ENCODE measurements at places on chromosomes 13 and 19.

GRCh38 chr19:33187183-33187540 lies 7.0 kb upstream of the LRP3 start:
- DNase-seq = no peak

DNA sequence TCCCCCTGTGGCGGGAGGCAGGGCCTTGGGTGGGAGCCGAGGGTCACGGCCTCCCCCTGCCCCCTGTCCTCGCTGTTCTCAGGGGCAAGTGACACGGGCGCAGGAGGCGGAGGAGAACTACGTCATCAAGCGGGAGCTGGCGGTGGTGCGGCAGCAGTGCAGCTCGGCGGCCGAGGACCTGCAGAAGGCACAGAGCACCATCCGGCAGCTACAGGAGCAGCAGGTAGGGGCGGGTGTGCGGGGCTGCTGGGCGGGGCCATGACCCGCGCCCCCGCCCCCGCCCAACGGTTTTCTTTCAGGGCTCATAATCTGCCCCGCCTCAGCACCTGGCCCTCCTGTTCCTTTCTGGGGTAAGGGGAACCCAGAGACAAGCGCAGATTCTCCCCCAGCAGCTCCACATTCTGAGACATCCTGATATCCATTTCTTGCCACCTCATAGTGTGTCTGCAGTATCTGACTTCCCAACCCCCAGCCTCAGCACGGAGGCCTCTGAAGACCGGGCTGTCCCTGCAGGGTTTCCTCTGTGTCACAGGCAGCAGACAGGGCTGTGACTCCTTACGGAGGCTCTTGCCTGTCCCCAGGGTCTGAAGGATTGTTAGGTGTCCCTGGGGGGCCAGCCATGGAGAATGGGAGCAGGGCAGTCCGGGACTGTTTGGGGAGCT lies 15.9 kb downstream of the PRR36 start:
- no peak for DNase-seq

DNA sequence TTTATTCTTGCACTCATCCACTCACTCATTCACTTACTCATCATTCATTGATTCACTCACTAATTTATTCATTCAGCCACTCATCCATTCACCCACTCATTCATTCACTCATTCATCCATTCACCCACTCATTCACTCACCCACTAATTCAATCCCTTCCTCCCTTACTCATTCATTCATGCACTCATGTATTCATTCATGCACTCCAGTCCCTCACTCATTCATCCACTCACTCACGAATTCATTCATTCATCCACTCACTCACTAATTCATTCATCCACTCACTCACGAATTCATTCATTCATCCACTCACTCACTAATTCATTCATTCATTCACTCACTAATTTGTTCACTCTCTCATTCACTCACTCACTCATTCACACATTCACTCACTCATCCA lies 16.1 kb downstream of the ACTL9 start:
- no peak for DNase-seq

DNA sequence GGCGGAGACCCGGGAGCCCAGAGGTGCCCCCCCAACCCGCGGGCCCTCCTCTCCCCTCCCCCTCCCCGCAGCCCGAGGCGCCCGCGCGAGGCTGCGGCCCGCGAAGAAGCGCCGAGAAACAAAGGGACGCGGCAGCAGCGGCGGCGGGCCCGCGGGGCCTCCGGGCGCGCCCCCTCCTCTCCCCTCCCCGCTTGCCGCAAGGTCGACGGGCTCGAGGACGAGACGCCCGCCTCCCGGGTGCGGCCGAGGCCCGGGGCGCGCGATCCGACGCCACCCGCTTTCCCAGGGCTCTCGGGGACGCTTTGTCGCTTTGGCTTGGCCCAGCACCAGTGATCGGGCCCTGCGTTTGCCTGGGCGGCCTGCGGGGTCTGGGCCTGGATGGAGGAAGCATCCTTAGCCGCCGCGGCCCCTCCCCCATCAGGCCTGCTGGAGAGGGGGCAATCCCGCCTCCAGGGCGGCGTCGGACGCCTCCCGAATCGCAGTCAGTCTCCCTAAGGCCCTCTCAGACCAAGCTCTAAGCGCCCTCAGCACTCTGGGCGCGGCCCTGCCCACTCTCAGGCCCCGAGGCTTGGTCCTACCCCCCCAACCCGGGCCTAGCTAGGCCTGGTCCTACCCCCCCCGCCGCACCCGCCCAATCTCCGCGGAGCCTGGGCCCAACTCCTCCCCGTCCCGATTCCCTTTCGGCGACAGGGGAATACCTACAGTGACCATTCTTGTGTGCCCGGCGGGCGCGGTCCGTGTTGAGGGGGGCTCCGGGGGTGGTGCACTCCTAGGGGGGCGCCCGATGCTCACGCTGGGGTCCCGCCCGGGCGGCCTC lies 740 bp downstream of the ELAVL3 start:
- DNase-seq = no peak

GRCh38 chr19:56350416-56351045 lies 35.9 kb upstream of the ZSCAN5A start:
- DNase-seq = peak; percentile 10

DNA sequence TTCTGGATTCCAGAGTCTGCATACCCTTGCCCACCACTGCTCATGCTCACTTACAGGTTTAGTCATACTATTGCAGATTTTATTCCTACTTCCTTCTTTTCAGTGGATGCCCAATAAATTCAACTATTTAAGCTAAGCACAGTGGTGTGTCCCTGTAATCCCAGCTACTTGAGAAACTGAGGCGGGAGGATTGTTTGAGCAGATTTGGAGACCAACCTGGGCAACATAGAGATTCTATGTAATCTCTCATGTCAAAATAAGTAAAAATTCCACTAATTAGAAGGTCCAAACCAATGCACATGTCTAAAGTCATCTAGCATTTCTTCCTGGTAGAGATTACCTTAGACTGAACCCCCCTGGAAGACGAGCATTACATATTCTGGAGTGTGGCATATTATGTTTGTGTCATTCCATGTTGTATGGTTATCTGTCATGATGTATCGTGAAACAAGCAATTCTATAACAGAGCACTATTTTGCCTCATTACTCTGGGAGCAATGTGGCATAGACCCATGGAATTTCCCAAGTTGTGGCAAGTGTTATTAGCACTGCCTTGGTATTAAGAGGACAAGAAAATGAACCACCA lies 8.3 kb downstream of the HMGB1 start:
- DNase-seq = no peak

- DNase-seq = no peak
Observed at GRCh38 chr13:109400209-109400608, 386.2 kb downstream of the IRS2 start.

- no peak for DNase-seq
Observed at GRCh38 chr19:49849433-49850220, 1.3 kb upstream of the PTOV1 start.

DNA sequence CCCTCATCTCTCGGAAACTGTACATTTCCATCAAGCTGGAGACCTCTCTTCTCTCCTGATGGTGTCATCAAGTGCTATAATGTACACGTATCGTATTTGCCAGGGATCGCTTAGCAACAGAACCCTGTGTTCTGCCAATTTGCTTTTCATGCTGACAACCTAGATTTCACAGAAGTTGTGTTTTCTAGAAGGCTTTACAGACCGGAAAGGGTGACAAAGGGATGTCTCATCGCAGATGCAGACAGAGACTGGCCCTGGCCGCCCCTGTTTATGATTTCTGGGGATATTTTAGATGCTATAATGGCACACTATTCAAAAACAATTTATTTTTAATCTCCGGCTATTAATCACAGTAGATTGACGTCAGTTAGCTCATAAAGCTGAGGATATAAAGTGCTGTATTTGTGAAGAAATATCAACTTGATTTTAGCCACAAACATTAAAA lies 291.4 kb downstream of the IRS2 start:
- DNase-seq = no peak

- DNase-seq = no peak
Observed at GRCh38 chr13:29161676-29162075, 341.5 kb downstream of the MTUS2 start.

GRCh38 chr19:18605196-18605545 lies 1.4 kb downstream of the CRLF1 start:
- DNase-seq = no peak

GRCh38 chr19:2332341-2333026 lies 4.0 kb downstream of the SPPL2B start:
- peak; percentile 56 for DNase-seq

DNA sequence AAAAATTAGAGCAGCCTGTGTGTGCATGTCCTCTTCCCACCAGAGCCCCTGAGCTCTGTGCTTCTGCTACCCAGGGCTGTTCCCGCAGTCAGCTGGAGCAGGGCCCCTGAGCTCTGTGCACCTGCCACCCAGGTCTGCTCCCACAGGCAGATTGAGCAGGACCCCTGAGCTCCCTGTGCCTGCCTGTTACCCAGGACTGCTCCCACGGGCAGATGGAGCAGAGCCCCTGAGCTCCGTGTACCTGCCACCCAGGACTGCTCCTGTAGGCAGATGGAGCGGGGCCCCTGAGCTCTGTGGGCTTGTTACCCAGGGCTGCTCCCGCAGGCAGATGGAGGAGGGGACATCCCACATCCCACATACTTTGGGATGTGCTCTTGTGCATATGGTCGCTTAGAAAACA lies 186.8 kb upstream of the SOX1 start:
- DNase-seq = no peak

DNA sequence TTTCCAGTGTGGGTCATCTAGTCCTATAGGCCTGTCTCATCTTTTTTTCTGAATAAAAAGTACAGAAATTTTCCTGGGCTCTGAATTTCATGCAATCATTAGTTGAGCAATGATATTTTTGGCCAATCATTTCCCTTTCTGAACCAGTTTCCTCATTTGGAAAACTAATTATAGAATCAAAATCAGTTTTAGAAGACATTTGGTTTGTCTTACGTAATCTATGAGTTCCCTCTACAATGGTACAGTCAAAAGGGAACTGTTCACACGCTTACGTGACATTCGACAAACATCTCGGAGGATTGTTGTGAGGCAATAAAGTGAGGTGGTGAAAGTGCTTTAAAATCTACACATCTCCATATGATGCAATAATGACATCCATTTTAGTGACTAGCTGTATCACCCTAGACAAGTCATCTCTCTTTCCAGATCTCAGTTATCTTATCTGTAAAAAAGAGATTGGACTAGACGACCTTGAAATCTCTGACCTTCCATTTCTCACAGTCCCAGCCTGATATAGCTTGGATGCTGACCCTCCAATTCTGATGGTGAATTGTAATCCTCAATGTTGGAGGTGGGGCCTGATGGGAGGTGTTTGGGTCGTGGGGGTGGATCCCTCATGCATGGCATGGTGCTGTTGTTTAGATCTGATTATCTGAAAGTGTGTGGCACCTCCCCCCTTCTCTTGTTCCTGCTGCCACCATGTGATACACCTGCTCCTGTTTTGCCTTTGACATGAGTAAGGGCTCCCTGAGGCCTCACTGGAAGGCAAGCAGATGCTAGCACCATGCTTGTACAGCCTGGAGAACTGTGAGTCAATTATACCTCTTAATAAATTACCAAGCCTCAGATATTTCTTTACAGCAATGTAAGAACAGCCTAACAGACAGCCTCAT lies 26.7 kb downstream of the FLT1 start:
- DNase-seq = no peak

DNA sequence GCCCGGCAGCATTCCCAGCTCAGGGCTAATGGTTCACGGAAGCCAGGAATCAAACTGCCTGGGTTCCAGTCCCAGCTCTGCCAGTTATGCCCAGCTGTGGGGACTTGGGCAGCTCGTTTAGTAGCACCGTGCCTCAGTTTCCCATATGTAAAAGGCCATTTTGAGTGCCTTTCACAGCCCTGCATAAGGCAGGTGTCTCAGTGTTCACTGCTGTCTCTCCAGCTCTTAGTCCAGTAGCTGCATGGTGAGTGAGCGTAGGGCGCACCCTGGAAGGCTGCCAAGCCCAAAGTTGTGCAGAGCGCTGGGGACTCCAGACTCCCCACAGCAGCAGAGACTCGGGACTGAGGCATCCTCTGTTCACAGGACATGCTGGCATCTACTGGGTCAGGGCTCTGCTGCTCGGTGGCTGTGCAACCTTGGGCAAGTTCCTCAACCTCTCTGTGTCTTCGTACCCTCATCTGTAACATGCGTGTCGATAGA lies 5.5 kb downstream of the RPL28 start:
- no peak for DNase-seq

GRCh38 chr13:41917641-41918040 lies 43.3 kb downstream of the VWA8 start:
- no peak for DNase-seq

DNA sequence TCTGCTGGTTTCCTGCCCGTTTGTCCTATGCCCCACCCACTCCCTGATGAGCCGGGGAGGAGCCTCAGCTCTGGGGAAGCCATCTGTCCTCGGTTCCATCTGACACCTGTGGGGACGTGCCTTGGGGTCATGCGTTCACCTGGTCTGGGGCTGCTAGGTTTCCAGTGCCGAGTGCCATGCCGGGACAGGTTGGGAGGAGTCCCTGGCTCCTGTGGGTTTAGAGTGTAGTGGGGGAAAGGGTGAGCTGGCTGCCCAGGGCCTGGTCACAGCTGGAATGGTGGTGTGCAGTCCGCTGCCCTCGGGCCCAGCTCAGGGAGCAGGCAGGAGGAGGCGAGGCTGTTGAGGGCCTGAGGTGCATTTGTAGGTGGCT lies 2.5 kb downstream of the KDM4B start:
- peak; percentile 21 for DNase-seq

DNA sequence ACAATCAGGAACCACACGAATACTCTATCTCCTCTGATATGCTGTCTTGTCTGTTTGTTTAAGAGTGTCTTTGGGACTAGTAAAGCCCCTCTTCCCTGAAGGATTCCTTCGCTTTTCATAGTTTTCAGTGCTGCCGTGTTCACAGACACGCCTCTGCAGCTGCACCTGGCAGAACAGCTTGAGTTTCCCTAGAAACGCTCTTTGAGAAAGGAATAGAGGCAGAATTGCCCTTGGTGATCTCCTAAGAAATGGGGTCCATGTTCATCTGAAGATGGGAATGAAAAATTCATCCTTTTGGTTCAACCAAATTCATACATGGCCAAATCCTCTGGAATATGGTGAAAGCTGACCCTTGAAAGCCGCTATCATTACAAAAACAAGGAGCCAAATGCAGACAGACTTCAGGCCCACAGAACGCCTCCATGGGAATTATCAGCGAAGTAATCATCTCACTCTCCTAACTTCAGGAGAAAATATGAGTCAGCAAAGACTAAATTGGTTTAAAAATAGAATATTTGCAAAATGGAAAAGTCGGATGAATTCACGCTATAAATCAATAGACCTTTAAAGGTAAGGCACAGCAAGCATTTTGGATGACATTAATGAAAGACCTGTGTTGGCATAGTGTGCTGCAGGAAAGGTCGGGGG lies 5.5 kb downstream of the SACS start:
- no peak for DNase-seq

GRCh38 chr19:52533901-52534300 lies 6.4 kb downstream of the ZNF808 start:
- no peak for DNase-seq

- no peak for DNase-seq
Observed at GRCh38 chr19:29623726-29624488, 17.8 kb downstream of the POP4 start.

DNA sequence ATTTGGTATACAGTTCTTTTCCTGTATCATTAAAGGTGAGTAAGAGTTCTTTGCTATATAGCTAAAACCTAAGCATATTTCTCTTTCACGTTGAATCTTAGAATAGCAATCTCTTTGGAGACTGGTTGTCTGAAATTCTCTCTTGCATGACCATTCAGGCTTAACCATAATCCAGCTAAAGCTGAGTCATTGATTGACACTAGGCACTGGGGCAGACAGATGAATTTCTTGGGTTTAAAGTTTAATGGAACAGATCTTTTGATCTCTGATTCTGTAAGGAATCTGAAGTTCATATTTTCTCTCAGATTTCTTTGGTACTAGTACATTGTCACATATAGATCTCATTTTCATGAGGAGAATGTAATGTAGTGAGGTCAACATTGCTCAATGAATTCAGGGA lies 397.3 kb upstream of the MIR17HG start:
- DNase-seq = no peak
